Skeletal muscle cell (primary cell): ENCODE measurements at places on chromosomes 16 and 17.

DNA sequence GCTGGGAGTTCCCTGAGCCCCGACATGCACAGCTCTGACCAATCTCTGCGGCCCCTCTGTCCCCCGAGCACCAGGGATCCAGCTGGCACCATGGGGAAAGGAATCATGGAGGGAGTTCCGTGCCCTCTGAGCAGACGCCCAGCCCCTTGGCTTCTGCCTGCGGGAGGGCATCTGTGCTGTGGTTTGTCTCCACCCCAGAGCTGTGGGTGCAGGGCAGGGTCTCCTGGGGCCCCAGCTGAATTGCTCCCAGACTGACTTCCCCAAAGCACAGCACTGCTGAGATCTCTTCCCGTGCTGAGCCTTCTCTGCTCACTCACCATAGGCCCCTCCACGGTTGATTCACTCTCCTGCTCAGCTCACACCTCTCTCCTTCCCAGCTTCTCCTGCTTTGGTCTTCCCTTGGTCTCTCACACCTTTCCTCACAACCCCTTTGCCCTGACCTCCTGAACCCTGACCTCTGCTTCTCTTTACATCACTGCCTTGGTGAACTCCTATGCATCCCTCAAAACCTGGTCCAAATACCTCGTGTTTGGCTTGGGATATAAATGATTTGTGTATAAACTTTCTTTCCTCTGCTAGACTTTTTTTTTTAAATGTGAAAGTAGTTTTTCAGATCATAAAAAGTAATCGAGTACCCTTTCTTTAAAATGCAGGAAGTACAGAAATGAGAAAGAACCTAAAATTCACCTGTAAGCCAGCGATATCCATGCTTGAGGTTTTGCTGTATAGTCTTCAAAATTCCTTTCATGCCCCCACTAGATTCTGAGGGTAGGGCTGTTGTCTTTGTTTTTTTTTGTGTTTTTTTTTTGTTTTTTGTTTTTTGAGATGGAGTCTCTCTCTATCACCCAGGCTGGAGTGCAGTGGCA, 265.3 kb downstream of the SEC14L1 start:
- DNase-seq = no peak

- DNase-seq = no peak
Observed at GRCh38 chr16:31371619-31372484, 16.9 kb downstream of the ITGAX start.

DNA sequence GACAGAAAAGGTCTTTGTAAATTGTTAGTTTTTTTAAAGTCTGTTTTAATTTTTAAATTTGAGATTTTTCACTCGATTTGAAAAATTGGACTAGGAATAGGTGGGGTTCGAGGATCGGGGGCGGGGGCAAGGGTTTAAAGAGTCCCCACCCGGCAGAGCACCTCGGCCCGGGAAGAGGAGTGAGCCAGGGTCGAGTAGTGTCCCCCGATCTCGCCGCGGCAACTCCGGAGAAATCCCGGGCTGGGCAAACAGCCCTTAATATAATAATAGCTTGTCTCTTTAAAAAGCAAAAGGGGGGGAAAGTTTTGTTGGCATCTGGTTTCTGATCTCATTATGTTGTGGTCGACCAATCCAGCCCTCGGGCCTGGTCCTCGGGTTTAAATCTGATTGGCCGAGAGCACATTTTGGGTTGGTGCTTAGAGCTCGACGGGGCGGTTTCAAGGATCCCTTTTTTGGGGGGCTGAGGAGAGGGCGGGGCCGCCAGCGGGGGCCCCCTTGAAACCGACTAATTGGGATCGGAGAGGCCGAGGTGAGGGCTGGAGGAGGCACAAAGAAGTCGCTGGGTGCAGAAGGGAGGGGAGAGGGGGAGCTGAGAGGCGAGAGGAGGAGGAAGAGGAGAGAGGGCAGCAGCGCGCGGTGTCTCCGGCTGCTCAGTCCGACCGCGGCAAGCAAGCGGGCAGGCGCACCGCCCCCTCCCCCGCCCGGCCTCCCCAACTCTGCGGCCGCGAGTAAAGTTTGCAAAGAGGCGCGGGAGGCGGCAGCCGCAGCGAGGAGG, at the start of gene FZD2:
Gene FZD2, plus strand, starts transcription at position 653 of the 775 bp plus-strand sequence. CDS start 205 bp downstream, outside the sequence.
- peak; percentile 95 for DNase-seq

GRCh38 chr16:54976651-54977200, 46.1 kb downstream of the IRX5 start:
- no peak for DNase-seq

- no peak for DNase-seq
Observed at GRCh38 chr16:53064081-53064578, 9.3 kb downstream of the CHD9 start.

- no peak for DNase-seq
Observed at GRCh38 chr17:39393736-39394135, 7.7 kb downstream of the FBXL20 start.

GRCh38 chr17:42566883-42567573, at the start of gene MLX:
Gene MLX (plus strand): TSS chr17:42567100. CDS start chr17:42567125, 25 bp downstream.
- peak; percentile 64 for DNase-seq

DNA sequence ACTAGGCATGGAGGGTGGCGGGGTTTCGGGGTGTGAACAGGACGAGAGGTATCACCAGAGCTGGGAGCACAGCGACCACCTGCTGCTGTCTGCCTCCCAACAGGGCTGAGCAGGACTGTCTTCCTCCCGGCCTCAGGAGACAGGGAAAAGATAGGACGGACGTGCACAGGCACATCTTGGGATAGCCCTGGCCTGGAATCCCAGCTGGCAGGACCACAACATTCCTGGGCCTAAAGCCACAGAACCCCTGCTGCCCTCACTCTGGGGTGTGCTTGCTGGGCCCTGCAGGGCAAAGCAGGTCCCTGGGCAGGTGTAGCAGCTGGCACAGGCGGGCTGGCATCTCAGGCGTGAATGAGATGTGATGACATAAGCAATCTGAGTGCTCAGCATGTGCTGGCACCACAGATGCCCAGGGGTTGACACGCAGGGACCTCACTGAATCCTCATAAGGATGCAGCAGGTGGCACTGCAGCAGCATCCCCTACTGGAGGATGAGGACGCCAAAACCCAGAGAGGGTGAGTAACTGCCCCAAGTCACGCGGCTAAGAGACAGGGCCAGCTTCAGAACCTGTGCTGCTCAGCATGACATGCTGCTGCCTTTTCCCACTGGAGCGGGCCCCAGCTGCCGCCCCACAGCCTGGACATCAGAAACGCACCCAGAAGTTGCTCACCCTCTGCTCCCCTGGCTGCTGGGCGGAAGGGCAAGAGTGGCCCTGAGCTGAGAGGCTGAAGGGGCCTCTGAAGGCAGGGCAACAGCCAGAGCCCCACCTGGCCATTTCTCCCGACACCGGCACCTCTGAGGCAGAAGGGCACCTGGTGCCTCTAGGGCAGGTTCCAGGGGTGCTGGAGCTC, 7.1 kb downstream of the CORO7 start:
- DNase-seq = peak; percentile 55

- no peak for DNase-seq
Observed at GRCh38 chr16:22077700-22078313, 14.5 kb upstream of the VWA3A start.

DNA sequence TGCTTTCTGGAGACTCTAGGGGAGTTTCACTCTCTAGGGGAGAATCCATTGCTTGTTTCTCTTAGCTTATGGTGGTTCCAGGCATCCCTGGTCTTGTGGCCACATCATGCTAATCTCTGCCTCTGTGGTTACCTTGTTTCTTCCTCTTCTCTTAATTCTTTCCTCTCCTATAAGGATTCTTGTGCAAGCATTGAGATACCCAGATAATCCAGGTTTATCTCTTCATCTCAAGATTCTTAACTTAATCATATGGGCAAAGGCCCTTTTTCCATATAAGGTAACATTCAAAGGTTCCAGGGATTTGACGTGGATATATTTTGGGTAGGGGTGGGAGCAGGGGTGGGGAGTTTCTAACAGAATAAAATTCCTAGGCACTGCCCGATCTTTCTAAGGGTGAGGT, 32.6 kb downstream of the FAM20A start:
- no peak for DNase-seq

GRCh38 chr16:4206680-4207079, 35.2 kb downstream of the SRL start:
- DNase-seq = no peak

DNA sequence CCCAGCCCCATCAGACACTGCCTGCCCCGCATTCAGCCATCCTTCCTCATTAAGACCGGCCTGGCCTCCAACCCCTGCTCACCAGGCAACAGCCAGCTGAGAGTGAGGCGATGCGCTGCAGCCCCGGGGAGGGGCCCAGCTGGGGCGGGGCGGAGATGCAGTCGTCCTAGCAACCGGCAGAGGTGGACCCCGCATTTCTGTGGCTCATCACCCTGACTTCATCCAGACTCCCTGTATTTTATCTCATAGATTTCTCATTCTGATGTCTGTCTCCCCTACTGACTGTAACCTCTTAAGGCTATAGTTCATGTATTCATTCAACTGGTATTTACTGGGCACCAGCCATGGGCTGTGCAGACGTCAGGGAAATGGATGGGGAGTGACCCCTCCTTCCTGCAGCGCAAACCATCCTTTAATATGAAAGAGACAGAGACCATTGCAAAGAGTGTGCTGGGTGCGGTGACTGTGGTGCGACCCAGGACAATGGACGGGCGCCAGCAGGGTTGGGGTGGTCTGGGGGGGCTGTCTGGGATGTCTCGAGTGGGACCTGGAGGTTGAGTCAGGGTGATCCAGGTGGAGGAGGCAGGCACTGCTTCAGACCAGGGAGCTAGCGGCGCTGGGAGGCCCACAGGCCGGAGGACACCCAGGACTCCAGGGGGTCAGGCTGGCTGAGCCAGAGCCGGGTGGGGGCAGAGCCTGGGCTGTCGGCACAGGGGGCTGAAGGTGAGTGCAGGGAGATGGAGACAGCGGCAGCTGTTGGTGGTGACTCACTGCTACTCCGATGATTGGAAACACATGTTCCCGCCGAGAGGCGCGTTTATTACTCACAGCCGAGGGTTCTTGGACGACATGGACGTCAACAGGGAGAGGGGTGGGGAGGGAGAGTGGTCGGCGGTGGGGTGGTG, 10.5 kb upstream of the TIMP2 start:
- DNase-seq = peak; percentile 96

GRCh38 chr17:77511514-77512061, 370.8 kb downstream of the SEC14L1 start:
- DNase-seq = no peak

GRCh38 chr17:74432424-74432690, 469 bp downstream of the GPRC5C start:
- no peak for DNase-seq

GRCh38 chr16:66740533-66740932, 10.9 kb downstream of the DYNC1LI2 start:
- DNase-seq = no peak

DNA sequence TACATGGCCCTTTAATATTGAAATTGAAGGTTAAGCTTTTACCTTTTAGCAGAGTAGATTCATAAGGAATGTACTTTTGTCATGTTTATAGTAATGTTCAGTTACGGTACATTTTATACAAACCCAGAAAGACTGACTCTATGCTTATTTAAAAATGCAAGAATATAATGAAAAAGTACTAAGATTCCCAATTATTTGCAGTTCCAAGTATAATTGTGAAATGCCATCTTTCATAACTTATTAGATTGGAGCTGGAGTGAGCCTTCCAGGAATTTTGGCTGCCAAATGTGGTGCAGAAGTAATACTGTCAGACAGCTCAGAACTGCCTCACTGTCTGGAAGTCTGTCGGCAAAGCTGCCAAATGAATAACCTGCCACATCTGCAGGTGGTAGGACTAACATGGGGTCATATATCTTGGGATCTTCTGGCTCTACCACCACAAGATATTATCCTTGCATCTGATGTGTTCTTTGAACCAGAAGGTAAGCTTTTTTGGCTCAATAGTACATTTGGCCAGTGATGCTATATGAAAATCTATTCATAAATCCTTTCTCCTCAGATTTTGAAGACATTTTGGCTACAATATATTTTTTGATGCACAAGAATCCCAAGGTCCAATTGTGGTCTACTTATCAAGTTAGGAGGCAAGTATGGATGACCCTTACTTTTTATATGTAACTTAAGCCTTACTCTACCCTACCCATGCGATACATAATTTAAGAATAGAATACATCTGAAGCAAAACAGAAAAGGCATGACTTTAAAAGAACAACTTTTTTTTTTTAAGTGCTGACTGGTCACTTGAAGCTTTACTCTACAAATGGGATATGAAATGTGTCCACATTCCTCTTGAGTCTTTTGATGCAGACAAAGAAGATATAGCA, 4.2 kb downstream of the SRSF2 start:
- DNase-seq = no peak

GRCh38 chr17:66548158-66548557, 245.7 kb downstream of the PRKCA start:
- DNase-seq = no peak
